HS-27A (cell line): ENCODE measurements at places on chromosomes 6 and 20.

GRCh38 chr6:4510317-4510716 is 265.9 kb upstream of the CDYL start:
- no peak for DNase-seq

- DNase-seq: no peak
These were observed 11.8 kb downstream of the FYN start for GRCh38 chr6:111861431-111861885.

DNA sequence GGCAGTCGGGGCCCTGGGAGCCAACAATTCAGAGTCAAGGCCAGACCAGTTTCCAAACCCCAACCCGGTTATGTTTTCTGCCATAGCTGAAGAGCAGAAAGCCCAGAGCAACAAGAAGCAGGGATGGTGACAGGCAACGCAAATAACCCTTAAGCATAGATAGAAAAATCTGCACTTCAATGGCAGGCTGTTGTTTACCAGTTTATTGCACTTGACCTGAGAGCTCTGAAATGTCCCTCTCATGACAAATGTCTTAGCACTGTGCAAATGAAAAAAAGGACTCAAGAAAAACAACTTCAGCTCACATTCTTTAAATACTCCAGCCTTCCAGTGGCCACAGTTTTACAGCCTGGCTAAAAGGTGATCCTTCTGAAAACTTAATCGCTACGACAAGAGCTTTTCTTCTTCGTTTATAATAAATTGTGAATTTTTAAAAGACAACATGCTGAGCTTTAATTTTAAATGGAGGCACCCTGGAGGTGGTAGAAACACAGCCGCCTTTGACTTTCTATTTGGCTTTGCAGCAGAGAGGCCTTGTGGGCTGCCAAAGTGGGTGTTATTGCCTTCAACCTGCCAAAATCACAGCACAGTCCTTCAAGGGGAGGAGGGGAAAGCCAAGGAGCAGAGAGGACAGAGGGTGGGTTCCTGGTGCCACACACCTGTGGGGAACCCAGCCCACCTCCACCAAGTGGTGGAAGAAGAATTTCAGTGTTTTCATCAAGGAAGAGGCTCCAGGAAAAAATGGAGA is 289.5 kb upstream of the CDYL start:
- no peak for DNase-seq

DNA sequence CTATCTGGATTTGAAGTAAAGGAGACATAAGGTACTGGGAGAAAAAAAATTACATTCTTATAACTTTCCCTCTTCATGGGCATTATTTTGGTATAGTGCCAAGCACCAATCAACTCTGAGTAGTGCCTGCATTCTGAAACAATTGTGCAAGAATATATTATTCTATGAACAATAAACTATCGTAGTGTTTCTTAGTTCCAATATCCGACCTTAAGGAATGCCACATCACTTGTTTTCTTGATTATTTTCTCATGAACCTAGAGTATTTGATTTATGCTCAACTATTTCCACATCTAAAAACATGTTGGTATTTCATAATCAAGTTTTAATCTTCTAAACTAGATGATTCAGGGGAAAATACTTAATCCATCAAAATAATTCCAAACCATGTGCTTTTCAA is 294.4 kb upstream of the TBX18 start:
- DNase-seq: no peak

- DNase-seq: no peak
These were observed 74.9 kb downstream of the NCOA3 start for GRCh38 chr20:47576516-47577033.

- DNase-seq: no peak
These were observed 20.1 kb upstream of the HECA start for GRCh38 chr6:139114746-139115145.

- peak; percentile 33 for DNase-seq
These were observed 172.6 kb upstream of the KCNG1 start for GRCh38 chr20:51195419-51195901.

DNA sequence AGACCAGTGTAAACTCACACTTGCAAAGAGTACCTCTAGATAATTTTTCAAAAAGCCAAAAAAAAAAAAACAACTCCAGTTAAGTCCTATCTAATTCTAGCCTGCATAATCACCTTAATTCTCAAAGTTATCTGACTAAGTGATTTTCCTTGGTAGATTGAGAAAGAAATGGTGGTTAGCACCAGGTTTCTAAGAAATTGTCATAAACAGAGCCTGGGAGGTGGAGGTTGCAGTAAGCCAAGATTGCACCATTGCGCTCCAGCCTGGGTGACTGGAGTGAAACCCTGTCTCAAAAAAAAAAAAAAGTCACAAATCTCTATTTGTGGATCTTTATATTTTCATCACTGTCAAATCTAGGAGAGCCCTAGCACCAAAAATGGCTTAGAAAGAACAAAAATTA is 8.9 kb downstream of the FBXO5 start:
- no peak for DNase-seq

GRCh38 chr6:12034349-12034748 is 22.2 kb downstream of the HIVEP1 start:
- no peak for DNase-seq

DNA sequence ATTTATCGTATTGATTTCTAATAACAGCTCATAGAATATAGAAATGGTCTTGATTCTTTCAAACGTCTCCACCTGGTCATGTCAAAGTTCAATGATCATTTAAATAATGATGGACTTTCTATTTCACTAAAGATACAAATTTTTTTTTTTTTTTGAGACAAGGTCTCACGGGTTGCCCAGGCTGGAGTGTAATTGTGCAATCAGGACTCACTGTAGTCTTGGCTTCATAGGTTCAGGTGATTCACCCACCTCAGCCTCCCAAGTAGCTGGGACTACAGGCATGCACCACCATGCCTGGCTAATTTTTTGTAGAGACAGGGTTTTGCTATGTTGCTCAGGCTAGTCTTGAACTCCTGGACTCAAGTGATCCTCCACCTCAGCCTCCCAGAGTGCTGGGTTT is 25.2 kb downstream of the KLHL31 start:
- DNase-seq: no peak

- no peak for DNase-seq
These were observed 25.6 kb upstream of the GABRR1 start for GRCh38 chr6:89242574-89243330.

GRCh38 chr6:3350252-3350796 is 91.6 kb downstream of the PSMG4 start:
- DNase-seq: no peak

DNA sequence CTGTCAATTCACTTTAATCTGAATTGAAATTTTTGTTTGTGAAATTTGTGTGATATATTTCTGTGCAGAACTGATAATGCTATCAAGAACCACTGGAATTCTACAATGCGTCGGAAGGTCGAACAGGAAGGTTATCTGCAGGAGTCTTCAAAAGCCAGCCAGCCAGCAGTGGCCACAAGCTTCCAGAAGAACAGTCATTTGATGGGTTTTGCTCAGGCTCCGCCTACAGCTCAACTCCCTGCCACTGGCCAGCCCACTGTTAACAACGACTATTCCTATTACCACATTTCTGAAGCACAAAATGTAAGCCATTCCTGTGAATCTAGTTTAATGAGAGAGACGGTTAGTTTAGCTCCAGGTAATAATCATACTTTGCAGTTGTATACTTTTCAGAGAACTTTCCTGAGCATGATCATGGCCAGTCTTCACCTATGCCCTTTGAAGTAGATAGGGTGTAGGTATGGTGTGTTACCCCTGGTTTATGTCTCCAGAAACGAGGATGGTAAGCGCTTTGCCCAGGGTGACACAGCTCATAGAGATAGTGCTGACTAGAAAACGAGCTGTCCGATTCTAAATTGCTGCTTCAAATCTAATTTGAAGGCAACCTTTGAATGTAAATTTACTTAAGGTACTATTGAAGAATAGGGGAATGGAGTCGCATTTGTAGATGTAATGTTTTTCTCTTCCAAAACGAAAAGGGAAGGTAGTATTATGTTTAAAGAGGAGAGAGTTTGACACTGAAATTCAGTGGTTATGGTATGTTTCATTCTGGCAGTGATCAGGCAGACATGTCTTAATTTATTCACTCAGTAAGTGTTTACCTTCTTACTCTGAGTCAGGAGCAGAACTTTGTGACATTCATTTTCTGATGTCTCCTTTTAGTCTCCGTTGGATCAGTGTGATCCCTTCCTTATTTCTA is 11.4 kb downstream of the MYB start:
- DNase-seq: no peak

GRCh38 chr20:59032713-59033059 is 551 bp upstream of the ATP5F1E start:
- no peak for DNase-seq

DNA sequence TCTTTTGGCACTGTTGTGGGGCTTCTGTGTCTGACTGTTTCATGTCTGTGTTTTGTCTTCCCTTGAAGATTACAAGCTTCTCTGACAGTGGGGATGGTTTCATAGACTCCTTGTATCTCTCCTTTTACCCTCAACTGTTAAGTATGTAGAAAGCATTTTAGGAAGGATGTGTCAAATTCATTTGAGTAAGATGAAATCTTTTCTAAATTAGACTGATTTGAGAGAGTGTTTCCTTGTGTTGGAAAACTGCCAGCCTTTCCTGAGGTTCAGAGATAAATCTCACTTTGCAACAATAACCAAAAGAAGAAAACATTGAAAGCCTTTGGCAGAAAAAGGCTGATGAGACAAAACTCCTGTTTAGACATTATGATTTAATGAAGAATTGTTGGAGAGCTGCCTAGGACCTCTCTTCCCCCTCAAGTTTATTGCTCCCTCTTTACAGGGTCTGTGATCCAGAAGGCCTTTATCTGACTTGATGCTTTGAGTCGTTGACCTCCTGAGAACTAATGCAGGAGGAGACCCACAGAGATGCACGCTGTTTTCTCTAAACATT is 68.3 kb downstream of the ANKS1A start:
- DNase-seq: no peak

DNA sequence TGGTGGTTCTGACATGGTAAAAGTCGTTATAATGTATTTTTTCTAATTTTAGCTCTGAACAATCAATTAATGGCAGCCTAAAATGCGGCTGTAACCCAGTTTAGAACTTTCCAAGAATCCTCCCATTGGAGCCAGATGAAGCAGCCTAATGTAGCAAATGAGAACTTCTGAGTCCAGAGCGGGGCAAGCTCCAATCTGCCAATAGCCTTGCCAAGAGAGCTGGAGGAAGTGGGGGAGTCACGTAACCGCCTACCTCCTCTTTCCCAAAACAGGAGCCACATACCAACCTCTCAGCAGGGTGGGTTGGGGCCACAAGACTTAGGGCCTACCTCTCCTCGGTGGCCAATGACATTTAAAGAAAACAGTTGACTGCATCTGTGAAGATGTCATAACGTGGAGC is 230.6 kb downstream of the SOD2 start:
- no peak for DNase-seq

DNA sequence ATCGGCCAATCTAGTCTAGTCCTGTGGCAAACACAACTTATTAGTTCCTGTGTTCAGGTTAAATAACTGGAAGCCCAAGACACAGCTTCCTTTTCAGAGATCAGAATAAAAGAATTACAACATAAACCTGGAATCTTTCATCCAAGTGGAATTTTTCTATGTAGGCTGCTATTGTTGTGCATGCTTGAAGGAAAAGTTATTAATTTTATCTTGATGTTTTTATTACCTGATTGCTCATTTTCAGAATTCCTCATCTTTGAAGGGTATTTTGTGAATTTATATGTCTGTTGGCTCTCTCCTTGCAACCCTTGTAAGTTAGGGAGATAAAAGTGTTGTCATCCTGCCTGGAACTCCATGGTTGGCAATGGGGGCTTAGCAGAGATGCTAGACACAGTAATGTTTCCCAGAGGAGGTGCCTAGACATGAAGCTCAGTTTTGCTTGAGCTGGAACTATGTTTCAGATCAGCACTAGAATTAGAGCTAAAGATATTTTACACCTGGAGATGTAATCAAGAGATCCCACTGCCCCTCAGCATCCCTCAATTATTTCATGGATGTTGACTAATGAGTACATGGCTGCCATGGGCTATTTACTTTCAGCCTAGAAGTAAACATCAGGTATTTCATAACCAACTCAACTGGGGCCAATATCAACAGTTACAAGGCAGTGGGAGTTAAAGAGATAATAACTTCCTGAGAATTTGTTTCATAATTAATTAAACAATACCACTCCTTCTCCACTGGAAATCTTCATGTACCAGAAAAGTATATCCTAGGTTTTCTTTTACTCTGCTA is 367.0 kb upstream of the MARCKS start:
- no peak for DNase-seq
